SHP77 treated with DMSO at 0.1 percent for 48 hours (cell line): ENCODE measurements at places on chromosomes 1 and 21.

DNA sequence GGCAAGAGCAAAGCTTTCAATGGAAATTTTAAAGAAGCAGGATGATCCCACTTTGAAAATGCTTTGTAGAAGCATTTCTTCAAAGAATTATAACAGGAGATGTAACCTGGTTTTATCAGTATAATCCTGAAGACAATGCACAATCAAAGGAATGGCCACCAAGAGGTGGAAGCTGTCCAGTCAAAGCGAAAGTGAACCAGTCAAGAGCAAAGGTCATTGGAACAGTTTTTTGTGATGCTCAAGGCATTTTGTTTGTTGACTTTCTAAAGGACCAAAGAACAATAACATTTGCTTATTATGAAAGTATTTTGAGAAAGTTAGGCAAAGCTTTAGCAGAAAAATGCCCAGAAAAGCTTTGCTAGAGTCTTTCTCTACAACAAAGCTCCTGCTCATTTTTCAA, 5.5 kb upstream of the CD84 start:
- DNase-seq = no peak

DNA sequence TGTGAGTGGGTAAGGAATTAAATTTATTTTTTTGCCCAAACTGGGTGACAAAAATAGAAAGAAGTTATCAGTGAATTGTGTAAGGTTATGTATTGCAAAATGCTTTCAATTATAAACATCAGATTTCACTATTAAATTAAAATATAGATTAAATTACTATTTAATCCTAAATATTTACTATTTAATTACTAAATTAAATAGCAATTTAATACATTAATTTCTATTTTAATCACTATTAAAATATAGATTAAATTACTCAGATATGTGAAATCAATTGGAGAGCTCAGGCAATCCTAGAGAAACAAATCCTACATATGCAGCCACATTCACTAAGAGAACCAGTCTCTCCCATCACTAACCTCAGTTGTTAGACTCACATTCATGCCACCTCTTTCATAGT, 2075.8 kb downstream of the MRPL39 start:
- no peak for DNase-seq

DNA sequence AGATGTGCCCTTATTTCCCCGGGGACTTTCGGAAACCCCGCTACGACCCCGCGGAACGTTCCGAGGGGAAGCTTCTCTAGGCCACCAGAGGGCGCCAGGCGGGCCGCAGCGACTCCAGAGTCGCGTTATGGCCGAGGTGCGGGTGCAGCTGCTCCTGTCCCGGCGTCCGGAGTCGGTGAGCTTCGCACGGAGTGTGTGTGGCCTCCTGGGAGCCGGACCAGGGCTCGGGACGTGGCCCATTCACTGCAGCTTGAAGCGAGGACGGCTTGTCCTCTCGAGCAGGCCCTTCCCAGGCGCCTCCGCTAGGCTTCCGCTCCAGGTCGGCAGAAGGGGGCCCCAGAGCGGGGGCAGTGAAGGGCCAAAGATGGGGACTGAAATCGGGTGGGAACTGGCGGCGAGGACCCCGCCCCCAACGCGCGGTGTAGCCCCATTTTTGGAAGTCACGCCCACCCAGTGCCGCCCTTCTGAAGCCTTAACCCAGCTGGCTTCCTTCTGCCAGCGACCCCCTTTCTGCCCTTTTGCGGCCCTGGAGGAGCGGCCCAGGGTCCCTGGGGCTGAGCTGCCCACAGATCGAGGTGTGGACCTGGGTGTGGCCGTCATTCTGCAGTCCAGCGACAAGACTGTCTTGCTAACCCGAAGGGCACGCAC, at the start of gene NUDT17:
Gene NUDT17, plus strand, starts transcription at position 117 of the 648 bp plus-strand sequence. Its CDS starts 11 bp downstream, at position 128.
- peak; percentile 78 for DNase-seq

DNA sequence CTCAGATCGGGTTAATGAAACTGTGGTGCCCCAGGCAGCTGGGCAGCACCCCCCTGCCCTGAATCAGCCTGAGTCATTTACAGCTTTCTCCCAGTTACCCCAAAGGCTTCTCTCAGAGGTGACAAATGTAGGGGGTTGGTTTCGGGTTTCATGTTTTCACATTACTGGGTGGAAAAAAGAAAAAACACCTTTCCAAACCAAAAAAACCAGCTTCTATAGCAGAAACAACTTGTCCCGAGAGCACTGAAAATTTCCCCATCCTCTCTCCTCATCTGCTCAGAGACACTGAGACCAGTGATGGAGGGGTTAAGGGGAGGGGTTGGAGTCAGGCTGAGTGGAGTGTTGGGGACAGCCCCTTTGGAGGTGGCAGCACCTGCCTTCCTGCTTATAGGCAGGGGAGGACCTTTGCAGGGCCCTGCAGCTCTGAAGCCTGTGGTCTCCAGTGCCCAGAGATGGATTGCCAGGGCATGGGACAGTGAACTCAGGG, 15.6 kb downstream of the UTP11 start:
- DNase-seq = no peak

- no peak for DNase-seq
These were observed 304.3 kb downstream of the LTN1 start for GRCh38 chr21:28688381-28688780.

- no peak for DNase-seq
These were observed 15.1 kb downstream of the KIAA1614 start for GRCh38 chr1:180927841-180928240.

GRCh38 chr1:204567071-204567470, 50.9 kb downstream of the MDM4 start:
- DNase-seq = no peak

- DNase-seq = no peak
These were observed 224.6 kb downstream of the FAF1 start for GRCh38 chr1:50735443-50735842.

GRCh38 chr1:169885207-169885606, 8.5 kb downstream of the SCYL3 start:
- no peak for DNase-seq

- no peak for DNase-seq
These were observed 50.7 kb upstream of the ST6GALNAC3 start for GRCh38 chr1:76023669-76024435.

DNA sequence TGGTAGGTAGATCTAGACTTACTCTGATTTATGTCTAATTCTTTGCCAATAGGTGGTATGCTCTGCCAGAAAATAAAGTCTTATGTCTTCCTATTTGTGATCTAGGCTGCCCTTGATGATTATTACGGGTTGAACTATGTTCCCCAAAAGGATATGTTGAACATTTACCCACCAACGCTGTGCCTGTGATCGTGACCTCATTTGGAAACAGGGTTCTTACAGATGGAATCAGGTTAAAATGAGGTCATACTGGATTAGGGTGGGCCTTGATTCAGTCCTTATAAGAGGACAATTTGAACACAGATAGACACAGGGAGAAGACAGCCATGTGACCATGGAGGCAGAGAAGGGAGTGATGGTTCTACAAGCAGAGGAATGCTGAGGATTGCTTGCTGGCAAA, 95.1 kb upstream of the BCAR3 start:
- DNase-seq = no peak

- no peak for DNase-seq
These were observed 24.1 kb upstream of the A3GALT2 start for GRCh38 chr1:33344896-33345560.

- no peak for DNase-seq
These were observed 5.9 kb downstream of the SELENON start for GRCh38 chr1:25805863-25806225.

- DNase-seq = no peak
These were observed 216.5 kb downstream of the PRDM2 start for GRCh38 chr1:13916530-13916929.

DNA sequence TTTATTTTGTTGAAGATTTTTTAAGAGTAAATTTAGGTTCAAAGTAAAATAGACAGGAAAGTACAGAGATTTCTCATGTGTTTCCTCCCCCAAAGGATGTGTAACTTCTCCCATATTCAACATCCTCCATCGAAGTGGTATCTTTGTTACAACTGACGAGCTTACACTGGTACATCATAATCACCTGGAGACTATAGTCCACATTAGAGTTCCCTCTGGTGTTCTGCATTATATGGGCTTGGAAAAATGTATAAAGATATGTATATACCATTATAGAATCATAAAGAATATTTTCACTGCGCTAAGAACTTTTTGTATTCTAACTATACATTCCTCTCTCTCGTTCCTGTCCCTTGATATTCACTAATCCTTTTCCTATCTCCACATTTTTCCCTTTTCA, 203.7 kb downstream of the AMY1C start:
- no peak for DNase-seq

DNA sequence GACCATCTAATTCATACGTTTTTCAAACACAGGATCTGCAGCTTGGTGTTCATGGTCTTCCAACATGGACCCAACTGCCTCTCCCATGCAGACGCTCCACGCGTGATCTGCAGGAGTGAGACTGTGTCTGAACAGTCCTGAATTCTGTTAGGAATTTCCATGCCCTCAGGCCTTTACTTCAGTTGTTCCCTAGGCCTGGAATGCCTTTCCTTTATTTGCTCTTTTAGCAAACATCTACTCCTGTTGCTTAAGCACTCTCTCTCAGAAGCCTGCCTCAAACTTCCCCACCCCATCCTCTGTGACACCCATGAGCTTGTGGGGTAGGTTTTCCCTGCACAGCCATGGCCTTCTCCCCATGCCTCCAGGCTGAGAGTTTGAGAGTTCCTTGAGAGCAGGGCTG, 73.7 kb downstream of the DMRTB1 start:
- DNase-seq = no peak

DNA sequence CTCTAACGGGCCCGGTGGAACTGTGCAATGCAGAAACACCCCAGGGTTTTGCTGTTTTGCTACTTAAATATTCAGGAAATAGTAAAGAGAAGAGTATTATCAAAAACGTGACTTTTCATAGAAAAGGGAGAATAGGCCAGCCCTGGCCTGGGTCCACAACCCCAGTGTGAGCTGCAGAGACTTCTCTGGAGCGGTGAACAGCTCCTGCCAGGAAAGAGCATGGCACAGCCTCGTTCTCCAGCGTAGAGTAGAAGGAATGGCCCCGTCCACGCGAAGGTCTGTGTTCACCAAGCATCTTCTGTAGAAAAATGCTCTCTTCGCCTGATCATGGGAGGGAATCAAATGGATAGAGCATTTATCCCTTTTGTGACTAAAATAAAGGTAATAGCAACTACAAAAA, 51.4 kb downstream of the PDE9A start:
- DNase-seq = no peak

GRCh38 chr1:54995013-54995760, 3.5 kb upstream of the BSND start:
- no peak for DNase-seq

GRCh38 chr1:175976865-175977642, 230.0 kb downstream of the COP1 start:
- DNase-seq = no peak

GRCh38 chr1:107963601-107964335, 1.2 kb downstream of the VAV3 start:
- DNase-seq = no peak

- no peak for DNase-seq
These were observed 180.7 kb downstream of the ZNF326 start for GRCh38 chr1:90175490-90176167.

DNA sequence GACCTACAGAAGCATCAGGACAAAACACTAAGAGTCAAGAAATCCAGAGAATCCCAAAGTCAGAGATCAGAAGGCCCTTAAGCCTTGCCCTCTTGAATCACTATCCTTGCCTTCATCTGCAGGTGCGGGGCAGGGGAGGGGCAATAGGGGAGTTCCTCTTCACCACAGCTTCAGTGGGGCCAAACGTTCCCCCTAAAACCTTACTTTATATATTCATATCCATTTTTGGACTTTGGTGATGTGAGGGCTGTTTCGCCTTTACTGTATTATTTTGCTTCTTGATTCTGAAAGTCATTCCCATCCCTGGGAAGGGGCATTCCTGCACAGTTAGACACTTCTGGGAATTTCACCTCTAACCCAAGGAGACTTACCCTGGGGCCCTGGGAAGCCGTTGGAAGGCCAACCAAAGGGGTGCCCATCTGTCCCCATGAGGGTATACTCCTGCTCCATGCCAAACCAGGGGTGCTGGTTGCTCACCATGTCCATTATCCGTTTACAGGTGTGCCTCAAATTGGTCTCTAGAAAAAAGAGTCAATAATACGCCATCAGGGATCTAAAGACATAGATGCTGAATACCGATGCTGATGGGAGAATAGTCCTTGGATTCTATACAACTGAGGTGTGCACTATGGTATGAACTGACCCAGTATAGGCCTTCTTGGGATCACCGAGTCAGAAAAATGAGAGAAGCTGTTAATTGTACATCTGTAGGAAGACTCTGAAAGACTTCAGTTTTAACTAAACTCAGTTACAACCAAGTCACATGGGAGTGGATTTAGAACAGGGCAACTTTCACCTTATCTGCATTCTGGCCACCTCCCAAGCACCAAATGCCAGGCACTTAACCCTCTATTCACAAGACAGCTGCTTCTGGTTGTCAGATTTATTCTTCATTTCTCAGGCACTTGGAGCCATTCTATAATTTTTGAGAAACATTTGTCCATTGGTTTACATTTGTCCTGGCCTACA, 5.4 kb downstream of the GLUL start:
- no peak for DNase-seq

DNA sequence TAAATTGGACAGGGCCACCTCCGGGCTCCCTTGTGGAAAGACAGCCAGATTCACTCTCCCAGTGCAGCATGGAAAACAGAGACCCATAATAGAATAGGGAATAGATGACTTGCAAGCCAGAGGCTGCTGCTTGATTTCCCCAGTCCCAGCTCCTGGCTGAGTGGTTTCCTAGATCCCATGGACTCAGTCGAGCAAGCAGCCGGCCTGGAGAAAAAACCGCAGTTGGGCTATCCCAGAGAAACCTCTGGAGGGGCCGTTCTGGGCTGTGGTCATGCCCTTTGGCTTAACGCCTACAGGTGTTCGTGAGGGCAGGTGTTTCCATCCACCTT, 61.7 kb downstream of the ELK4 start:
- no peak for DNase-seq

DNA sequence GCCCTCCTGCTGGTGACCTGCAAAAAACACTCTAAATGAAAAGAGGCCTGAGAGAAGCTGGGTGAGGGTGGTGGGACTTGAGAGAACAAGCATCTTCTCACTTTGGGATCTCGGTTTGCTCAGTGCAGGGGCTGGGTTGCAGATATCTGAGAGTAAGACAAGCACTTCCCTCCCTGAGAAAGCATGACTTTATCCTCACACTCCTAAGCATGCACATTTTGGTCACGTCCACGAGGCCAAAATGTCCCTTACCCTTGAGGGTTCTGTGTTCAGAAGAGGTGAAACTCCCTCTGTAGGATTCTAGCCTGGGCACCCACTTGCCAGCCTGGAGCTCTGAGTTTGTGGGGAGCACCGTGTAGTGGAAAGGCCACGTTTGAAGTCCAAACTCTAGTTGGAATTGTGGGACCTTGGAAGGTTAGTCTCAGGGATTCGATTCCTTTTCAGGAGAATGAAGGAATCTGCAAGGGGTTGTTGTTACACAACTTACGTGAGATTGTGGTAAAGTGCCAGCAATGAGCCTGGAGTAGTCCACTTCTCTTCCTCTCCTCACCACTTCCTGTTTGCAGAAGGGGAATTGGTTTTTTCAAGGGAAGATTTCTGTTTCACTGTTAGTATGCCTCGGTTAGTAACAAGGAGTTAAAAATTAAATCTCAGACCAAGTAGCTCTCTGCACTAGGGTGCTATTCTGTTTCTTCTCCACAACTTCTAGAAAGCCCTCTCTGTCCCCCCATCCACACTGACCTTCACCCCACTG, 3.0 kb downstream of the FCAMR start:
- no peak for DNase-seq
